Cardiac septum (tissue), 1 donor: ENCODE measurements at places on chromosomes 3 and 15. TPM values are rescaled to one million over a fixed set of nuclear protein-coding genes. Genes with fewer than 3 reads are reported as not detected.

- DNase-seq = no peak
These were observed 3.7 kb upstream of the KLHL24 start for GRCh38 chr3:183631715-183632114.

Gene GRK7
- 0.08 TPM for total RNA-seq

Gene LDHAL6B
- not detected for total RNA-seq

- no peak for DNase-seq
These were observed 23.1 kb downstream of the XXYLT1 start for GRCh38 chr3:195247863-195248189.

DNA sequence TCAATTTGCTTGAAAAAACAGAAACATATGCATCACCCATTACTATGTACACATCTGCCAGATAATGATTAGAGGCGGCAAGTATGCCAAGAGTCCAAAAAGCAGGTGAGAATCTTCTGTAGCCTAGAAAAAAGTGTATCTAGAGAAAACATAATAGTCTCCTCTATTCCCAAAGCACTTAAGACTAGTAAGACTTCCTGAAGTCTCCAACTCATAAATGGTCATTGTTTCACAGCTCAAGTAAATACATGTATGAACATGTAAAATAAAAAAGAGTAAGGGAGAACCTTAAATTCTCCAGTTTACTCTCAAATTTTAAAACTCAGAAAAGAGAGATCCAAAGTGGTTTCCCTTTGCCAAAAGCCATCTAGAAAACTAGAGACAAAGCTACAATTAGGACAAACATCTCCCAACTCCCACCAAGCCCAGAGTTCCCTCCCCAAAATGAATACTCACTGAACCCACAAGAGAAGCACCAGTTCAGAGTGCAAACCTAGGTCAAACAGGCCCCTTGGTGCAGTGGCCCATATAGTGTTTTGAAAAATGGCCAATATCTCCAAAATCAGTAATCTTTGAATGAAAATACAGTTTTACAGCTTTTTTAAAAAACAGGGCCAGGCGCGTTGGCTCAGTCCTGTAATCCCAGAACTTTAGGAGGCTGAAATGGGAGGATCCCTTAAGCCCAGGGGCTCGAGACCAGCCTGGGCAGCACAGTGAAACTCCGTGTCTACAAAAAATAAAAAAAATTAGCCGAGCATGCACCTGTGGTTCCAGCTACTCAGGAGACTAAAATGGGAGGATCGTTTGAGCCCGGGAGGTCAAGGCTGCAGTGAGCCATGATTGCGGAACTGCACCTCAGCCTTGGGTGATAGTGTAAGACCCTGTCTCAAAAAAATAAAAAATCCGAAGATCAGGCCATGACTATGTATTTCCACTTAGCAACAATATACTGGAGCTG lies 11.0 kb upstream of the MAP4 start:
- DNase-seq = no peak

- DNase-seq = no peak
These were observed 14.7 kb upstream of the ACOX2 start for GRCh38 chr3:58551636-58552180.

DNA sequence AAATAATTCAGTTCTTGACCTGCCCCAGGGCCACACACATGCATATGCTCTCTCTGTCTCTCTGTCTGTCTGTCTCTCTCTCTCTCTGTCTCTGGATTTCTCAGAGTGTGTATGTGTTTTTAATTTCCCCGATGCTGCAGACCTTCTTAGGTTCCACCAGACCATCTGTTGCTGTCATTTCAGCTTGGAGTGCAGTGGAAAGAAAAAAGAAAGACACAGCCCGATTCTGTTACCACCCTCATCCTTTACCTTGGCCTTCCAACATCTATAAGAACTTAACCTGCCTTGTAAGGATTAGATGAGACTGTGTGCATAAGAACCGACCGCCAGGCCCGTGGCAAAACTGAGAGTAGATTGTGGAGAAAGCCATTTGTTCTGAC lies 9.7 kb upstream of the PGPEP1L start:
- DNase-seq = no peak

- no peak for DNase-seq
These were observed 47.8 kb downstream of the OIP5 start for GRCh38 chr15:41284427-41285177.

DNA sequence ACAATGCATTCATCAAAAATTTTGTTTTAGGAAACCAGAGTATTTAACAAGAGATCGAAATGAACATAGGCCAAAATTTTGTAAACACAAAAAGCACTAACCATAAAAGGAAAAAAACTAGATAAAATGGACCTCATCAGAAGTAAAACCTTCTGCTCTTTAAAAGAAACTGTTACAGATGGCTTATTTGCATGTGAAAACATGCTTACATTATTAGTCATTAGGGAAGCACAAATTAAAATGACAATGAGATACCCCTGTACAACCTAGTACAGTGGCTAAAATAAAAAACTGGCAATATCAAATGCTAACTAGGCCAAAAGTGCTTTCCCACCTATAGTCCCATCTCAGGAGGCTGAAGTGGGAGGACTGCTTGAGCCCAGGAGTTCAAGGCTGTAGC lies 19.3 kb downstream of the UBR1 start:
- DNase-seq = no peak

Gene INSYN1
- 55.3 TPM for total RNA-seq

GRCh38 chr3:164984947-164985346 lies 93.3 kb downstream of the SI start:
- DNase-seq = no peak

DNA sequence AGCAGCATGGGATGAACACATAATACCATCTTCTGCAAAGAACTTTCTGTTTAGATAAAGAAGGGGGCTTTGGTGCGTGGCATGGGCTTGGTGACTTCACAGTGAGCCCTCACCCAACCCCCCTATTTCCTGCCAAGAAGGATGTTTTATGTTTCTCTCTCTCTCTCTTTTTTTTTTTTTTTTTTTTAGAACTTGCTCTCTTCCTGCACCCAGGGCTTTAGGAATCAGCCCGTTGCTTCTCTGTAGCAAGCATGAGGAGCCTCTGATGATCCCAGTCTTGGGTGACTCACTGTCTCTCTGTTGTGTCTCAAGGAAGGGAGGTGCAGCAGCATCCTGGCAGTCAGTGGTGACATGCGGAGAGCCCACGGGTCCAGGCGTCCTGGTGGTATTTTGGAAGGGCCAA lies 49.1 kb downstream of the CCK start:
- DNase-seq = no peak

Gene SLC28A2
- not detected for total RNA-seq
